ENCODE measurements at places on chromosomes 5 and 9.

- no peak for DNase-seq
Observed at GRCh38 chr9:72755836-72756235, 197.0 kb downstream of the ALDH1A1 start.

DNA sequence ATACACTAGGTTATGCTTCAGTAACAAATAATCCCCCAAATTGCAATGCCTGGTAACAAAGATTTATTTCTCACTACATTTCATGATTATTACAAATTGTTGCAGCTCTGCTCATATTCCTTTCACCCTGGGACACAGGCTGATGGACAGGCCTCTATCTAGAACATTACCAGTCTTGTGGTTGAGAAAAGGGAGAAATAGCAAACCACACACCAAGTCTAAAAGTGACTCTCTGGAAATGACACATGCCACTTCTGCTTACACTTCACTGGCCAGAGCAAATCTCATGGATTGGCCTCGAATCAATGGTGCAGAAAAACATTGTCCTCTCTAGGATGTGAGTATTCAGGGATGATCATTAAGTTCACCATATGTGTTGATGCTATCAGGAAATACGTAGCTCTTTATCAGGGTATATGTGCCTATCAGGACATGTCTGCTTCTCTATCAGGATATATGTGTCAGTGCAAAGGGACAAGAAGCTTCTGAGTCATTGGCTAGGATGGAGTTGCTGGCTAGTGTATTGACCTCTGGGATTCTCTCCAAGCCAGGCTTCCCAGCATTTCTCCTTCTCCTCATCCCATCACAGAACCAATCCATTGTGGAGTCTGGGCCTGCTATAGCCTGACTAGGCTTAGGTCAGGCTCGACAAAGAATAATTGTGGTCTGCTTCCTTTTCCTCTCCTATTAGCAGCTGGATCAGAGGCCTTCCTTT is 91.1 kb upstream of the CEP78 start:
- DNase-seq: no peak

DNA sequence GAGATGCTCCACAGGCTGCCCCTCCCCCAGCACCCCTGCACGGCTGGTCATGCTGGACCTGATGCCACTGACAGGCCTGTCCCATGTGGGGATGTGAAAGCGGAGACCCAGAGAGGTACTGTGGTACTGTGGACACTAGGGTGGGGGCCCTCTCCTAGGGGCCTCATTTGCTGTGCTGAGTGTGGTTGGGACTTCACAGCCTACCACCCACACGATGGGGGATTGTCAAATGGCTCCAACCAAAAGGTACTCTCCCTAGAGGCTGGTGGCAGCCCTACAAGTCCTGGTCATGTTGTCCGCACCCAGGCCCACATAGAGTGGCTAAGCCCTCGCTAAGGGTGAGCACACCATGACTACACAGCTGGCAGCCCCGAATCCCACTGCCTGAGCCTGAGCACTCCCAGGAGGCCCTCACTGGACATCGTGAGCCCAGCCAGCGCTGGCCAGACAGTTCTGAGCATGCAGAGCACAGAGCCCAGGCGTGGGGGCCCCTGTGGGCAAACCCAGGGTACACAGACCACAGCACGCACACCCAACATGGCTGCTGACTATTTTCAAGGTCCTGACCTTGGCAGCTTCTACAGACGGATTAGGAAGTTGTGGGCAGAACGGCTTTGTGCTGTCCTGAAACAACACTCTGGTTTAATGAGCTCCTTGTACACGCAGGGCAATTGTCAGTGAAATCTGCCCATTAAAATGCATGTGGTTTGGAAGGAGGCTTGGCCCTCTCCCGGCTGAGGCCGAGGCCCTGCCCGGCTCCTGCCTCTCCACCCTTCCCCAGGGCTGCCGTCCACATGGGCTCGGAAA is 214.1 kb downstream of the HSPA4 start:
- no peak for DNase-seq

DNA sequence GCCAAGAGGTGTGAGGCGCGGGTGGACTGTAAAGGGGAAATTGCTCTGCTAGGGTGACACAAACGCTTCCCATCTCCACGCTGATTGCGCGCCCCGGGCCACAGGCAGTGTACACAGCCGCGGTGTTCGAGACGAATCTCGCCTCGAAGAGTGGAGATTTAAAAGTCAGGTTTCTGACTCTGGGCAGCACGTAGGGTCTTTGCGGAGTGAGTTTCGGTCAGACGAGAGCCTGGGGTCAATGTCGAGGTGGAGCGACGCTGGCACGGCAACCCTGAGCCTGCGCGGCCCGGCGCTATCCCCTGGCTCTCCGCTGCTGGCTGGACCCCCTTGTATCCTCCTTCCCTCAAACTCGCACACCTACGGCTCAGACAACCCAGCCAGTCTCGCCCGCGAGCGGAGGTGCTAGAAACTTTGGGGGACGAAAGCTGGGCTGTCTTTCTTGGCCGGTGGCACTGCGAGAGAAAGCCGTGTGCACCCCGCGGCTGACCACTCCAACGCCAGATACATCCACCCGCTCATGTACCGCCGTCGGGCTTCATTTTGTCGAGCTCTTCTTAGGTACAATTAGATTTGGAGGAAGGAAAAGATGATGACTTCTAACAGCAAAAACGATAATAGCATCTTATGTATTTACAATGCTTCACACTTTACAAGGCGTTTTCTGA is 5.4 kb upstream of the FOXB2 start:
- DNase-seq: no peak

GRCh38 chr9:80550181-80550580 is 978.4 kb downstream of the TLE4 start:
- no peak for DNase-seq

DNA sequence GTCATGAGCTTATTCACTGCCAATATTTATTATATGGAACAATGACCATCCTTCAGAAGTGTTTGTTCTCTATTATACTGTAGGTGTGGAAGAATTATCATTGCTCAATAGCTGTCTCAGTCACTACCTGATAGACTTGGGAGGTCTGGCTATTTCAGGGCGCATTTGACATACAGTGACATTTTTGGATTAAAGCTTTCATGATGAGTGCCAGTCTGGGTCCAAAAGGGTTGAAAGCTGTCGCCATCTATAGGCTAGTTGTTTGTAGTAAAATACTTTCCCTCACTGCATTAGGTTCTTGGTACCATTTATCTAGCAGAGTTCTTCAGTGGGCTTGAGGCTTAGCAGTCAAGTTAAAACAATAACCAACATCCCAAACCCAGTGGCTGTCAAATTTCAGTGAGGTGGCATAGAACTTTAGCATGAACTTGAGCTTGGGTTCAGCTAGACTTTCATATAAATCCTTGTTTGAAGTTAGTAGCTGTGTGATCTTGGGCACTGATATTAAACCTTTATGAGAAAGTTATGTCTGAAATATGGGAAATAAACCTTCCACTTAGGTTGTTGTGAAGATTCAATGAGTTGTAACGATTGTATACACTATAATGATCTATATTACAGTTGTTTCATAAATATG is 110.5 kb upstream of the CDKN2B start:
- no peak for DNase-seq

- no peak for DNase-seq
Observed at GRCh38 chr5:154547551-154547950, 69.5 kb upstream of the HAND1 start.

- no peak for DNase-seq
Observed at GRCh38 chr5:5780253-5780652, 357.8 kb downstream of the ICE1 start.

GRCh38 chr5:56983593-56984361 is 31.9 kb upstream of the MIER3 start:
- DNase-seq: no peak

GRCh38 chr5:61964201-61964600 is 341.8 kb upstream of the KIF2A start:
- DNase-seq: no peak
